ENCODE measurements at places on chromosomes 1 and 21. TPM values are rescaled to one million over a fixed set of nuclear protein-coding genes. Genes with fewer than 3 reads are reported as not detected.

Gene CFAP45
- polyA plus RNA-seq: 12.5 TPM

Gene RHOU
- polyA plus RNA-seq: 21.1 TPM

- DNase-seq: no peak
Measured at GRCh38 chr21:38298832-38299231, 42.0 kb downstream of the KCNJ15 start.

GRCh38 chr1:201665036-201665435 is 126.1 kb downstream of the NAV1 start:
- no peak for DNase-seq

DNA sequence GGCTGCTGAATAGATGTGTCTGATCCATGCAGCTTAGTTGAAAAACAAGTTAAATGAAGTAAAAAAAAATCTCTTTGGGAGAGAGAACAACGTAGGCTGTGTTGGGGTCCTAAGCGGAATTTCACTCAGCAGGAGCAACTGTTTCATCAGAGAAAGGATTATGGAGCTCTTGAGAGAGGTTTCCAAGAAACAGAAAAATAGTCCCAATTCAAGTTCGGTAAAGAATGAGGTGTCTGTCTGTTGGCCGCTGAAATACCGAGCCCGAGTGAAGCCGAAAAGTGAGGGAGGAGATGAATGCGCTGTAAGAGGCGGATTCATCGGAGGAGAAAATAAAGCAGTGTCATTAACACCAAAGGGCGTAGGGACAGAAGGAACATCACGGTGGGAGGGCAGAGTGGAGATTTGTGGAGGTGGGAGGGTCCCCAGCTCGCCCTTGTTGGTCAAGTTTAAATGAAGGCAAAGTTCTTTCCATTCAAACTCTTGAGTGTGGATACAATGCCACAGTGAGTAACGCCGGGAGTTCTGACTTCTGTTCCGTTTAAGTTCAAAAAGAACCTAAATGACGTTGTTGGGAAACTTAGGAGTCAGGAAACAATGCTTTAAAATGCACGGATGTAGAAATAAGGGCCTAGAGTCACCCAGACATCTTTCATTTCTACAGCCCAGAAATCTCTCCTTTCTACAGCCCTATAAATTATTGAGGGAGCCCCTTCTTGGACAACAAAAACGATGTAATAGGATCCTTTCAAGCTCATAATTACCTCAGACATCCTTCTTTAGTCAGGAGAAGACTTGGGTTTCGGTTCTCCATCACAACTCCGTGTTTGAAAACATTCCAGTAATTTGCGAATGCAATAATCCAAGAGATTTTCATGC is 15.6 kb upstream of the SLC45A1 start:
- DNase-seq: no peak

DNA sequence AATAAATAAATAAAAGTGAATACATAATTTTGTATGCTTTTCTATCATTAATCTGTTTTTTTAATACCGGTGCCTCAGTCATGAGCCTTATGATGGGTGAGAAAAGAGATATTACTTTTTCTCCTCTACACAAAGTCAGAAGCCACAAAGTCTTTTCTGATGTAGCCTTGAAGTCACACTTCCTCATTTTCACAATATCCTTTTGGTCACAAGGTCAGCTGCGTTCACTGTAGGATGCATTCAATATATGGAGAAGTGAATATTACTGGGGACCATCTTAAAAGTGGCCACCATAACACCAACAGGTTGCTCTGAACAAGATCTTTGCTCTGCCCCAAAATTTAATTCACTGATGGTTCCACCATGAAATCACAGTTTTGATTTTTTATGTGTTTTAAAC is 83.3 kb upstream of the TNR start:
- DNase-seq: no peak

DNA sequence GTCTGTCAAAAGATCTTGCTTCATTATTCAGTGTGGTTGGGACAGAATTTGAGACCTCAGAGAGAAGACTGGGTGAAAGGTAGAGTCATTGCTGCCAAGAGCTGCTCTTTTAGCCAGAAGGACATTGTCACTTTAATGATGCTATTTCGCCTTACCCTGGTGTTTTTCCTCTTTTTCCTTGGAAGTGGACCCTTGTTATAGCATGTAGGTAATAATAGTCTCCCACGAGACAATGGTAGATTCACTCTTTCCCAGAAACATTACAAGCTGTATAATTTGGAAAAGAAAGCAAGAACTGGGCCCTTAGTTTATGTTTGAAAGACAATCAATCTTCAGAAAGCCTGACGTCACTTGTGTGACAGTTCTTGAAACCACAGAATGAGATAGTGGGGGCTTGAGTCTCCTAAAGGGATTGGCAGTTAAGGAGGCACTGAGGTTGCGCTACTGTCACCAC is 3.8 kb downstream of the SERTAD4 start:
- peak; percentile 43 for DNase-seq

DNA sequence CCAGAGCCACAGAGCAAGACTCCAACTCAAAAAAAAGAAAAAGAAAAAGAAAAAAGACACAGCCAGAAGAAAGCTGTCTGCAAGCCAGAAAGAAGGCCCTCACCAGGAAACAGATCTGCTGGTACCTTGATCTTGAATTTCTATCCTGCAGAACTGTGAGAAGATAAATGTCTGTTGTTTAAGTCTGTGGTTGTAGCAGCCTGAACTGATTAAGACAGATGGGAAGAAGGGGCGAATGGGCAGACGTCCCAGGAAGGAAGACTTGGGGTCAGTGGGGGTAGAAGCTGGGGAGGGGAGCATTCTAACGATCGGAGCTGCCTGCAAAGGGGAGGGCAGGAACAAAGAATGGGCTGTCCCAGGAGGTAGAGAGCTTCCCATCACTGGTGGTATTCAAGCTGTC is 6.3 kb downstream of the SLC2A7 start:
- DNase-seq: no peak

- DNase-seq: no peak
Measured at GRCh38 chr1:110515891-110516290, 3.1 kb downstream of the KCNA10 start.

DNA sequence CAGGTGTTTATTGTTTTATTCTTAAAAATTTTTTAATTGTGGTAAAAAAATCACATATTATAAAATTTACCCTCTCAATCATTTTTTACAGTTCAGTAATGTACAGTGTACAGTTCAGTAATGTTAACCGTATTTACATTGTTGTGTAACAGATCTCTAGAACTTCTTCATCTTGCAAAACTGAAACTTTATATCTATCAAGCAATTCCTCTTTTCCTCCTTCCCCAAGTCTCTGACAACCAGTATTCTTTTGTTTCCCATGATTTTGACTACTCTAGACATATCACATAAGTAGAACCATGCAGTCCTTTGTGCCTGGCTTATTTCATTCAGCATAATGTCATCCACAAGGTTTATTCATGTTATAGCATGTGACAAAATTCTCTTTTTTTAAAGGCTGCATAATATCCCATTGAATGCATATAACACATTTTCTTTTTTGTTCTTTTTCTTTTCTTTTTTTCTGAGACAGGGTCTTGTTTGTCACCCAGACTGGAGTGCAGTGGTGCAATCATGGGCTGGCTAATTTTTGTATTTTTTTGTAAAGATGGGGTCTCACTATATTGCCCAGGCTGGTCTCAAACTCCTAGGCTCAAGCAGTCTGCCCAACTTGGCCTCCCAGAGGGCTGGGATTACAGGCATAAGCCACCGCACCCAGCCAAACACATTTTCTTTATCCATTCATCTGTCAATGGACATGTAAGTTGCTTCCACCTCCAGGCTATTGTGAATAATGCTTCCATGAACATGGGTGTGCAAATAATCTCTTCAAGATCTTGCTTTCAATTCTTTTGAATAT is 17.2 kb upstream of the RCSD1 start:
- no peak for DNase-seq
